ENCODE measurements at places on chromosomes 6 and 20.

GRCh38 chr20:39800548-39800947 lies 838.4 kb downstream of the DHX35 start:
- no peak for DNase-seq

GRCh38 chr6:35727231-35727934 lies 9.4 kb upstream of the ARMC12 start:
- DNase-seq = peak; percentile 64

DNA sequence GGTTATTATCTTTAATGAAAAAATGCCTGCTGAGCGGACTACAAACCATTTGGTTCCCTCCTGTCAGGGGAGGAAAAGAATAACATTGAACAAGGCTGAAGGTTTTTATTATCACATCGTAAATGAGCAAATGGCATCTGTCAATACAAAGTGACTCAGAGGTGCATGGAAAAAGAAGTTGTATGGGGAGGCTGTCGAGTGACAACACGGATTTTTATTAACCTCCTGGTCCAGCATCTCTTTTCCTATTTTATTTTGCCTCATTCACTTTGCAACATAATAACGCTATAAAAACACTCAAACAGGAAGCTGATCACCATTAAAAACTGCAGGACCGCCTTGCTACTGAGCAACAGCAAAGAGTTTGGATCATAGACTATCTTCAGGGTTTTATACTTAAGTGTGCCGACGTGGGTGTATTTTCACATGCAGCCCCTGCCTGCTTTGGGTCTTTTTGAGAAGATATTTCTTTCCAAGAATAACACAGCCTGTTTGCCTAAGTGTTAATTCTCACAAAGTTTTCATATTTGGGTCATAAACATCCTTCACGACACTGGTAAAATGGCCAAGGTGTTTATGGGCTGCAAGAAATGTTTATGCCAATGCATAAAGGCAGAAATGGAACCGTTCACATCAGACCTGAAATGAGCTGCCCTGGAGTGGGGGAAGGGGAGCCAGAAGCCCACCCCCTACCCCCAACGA lies 132.1 kb upstream of the SALL4 start:
- no peak for DNase-seq

GRCh38 chr6:142842418-142843261 lies 102.3 kb downstream of the HIVEP2 start:
- peak; percentile 45 for DNase-seq

DNA sequence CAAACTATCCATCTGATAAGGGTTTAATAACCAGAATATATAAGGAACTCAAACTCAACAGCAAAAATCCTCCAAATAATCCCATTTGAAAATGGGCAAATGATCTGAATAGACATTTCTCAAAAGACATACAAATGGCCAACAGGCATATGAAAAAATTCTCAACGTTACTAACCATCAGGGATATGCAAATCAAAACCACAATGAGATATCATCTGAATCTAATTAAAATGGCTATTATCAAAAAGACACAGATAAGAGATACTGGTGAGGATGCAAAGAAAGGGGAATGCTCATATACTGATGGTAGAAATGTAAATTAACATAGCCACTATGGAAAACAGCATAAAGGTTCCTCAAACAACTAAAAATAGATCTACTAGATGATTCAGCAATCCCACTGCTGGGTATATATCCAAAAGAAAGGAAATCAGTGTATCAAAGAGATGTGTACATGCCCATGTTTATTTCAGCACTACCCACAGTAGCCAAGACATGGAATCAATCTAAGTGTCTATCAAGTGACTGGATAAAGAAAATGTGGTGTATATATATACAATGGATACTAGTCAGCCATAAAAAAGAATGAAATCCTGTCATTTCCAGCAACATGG lies 6.1 kb upstream of the BRD2 start:
- DNase-seq = no peak

GRCh38 chr6:127967708-127968107 lies 66.8 kb upstream of the THEMIS start:
- DNase-seq = no peak

All from ACHN (cell line).